ENCODE measurements at places on chromosomes 1 and 21. TPM values are rescaled to one million over a fixed set of nuclear protein-coding genes. Genes with fewer than 3 reads are reported as not detected.

GRCh38 chr1:245946905-245947304 is 560.2 kb downstream of the SMYD3 start:
- peak; percentile 40 for DNase-seq

DNA sequence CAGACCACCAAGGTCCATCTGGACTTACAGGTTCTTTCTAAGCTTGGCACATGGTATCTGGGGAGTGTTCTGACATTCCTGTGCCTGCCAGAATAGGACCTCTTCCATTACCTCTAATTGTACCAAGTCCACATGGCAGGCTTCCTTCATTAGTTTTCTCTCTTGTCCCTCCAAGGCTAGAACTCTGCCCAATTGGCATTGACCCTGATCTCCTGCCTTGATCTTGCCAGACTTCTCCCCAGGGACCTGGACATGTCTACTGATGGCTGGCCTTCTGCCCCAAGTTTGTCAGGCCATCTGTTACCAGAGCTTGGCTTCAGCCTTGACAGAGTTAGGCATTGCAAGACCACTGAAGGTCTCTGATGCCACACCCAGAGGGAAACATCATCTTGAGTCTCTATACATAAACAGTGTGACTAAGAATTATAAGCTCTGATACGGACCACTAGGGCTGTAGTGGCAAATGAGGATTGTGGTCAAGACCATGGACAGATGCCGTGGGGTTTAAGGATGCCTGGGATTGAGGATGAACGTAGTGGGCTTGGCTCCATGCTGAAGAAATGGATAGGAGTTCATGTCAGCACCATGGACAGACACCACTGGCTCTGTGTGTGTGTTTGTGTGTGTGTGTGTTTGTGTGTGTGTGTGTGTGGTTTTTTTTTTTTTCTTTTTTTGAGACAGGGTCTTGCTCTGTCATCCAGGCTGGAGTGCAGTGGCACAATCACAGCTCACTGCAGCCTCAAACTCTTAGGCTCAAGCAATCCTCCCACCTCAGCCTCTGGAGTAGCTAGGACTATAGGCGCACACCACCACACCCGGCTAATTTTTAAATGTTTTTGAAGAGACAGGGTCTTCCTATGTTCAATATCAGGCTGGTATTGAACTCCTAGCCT is 19.5 kb upstream of the PSMB2 start:
- DNase-seq: peak; percentile 92

NR1I3 gene
- not detected for total RNA-seq

DNA sequence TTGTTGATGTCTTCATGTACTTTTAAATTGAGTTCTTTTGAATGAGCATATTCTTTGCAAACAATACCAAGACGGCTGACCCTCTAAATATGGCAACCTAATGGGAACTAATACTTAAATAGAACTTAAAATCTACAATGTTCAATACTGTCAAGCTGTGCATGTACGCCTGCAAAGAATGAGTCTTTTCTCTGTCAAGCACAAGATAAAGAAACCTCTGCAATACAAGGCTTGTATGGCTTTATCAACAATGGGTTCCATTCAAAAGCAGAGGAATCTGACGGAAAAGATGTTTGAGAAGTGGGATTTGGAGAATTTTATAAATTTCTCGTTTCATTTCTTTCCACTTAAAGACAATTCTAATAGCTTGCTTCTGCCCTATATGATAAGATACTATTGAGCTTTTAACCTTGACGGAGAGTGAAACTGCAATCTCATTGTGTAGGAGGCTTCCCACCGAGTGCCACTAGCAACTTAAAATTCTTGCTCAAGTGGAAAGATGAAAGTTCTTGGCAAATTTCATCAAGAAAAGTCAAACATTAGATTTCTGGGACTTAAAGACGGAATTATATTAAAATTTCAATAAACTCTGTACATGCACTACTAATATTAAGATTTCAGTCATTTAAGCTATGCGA is 119.8 kb downstream of the RGS21 start:
- no peak for DNase-seq

DNA sequence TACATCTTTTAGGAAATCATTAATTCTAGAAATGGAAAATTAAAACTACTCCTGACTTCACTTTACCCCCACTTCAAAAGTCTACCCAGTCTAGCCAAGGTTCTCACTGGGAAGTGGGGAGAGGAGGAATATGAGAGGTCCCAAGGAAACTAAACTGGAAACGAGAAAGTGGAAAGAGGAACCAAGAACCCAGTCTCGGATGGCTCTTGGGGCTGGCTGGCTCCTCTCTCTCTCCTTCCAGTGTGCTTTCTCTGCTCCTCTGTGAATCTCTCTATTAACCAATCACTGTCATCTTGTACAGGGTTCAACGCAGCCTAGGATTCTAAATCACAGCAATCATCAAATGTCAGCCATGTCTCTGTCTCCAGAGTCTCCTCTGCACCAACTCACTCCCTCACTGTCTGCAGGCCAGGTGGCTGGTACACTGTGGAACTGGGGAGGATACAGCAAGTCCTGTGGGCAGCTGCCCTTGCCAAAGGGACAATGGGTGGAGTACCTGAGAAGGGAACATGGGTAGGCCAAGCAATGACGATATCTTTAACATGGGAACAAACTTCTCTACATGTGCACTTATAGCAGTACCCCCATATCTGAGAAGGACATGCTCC is 33.7 kb downstream of the GNB1 start:
- no peak for DNase-seq

GRCh38 chr1:106676021-106676420 is 380.5 kb upstream of the PRMT6 start:
- DNase-seq: no peak

SELP gene
- total RNA-seq: not detected

GRCh38 chr1:212437179-212437798 is 4.6 kb downstream of the NENF start:
- DNase-seq: no peak

FNDC5 gene
- total RNA-seq: 9.6 TPM

SYT2 gene
- total RNA-seq: 0.37 TPM

GRCh38 chr1:15178571-15179484 is 25.3 kb downstream of the TMEM51 start:
- DNase-seq: no peak

- DNase-seq: peak; percentile 24
Observed at GRCh38 chr1:107474877-107475612, 334.2 kb downstream of the NTNG1 start.

DNA sequence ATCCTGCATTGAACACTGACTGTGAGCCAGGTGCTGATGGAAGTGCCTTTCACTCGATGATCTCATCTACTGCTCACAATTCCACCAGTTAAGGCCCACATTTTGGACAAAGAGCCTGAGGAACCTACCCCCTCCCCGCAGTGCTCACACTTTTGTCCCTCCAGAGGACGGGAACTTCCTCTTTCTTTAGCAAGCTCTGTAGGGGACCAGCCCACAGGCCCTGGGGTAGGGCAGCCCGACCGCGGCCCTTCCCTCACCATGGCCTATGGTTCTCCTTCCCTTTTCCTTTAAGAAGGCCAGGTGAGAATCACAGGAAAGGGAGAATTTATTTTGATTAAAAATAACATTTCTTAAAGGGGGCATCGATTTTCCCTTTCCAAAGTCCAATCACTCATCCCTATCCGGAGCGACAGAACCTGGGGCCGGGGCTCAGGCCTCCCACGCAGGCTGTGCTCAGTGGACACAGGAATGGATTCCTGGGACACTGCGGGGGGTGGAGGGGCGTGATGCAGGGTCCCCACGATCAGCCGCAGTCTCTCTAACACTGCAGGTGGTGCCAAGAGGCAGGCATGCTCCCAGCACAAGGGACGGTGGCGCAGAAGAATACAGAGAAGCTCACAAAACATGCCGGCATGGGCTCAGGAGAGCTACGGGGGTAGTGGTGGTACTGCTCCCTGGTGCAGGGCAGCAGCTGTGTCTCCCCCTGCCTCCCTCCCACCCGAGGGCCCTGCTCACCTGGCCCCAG is 8.9 kb upstream of the KCNE1 start:
- no peak for DNase-seq

- no peak for DNase-seq
Observed at GRCh38 chr1:224526771-224527170, 89.3 kb upstream of the CNIH3 start.

SLC35F3 gene
- 1.5 TPM for total RNA-seq

DNA sequence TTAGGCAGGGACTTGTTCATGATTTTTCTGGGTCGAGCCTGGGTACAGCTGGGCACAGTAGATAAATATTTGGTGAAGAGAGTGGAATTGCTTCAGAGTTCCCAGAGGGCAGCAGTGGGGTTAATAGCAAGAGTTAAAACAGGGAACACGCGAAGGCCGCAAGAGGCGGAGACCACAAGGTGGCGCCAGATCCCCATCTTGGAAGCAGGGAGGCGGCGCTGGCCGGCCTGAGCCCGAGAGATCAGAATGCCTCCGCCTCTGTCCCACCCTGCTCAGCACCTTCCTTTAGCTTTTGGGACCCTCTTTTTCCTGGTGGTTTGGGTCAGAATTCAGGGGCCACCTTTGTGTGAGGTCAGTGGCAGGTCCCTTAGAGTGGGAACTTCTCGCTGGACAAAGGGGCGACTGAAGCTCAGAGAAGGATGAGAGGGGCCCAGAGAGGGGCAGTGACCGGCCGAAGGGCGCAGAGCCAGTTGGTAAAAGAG is 6.5 kb upstream of the PADI2 start:
- DNase-seq: peak; percentile 94

MTMR11 gene
- 11.3 TPM for total RNA-seq

ZBTB18 gene
- total RNA-seq: 26.8 TPM

DNA sequence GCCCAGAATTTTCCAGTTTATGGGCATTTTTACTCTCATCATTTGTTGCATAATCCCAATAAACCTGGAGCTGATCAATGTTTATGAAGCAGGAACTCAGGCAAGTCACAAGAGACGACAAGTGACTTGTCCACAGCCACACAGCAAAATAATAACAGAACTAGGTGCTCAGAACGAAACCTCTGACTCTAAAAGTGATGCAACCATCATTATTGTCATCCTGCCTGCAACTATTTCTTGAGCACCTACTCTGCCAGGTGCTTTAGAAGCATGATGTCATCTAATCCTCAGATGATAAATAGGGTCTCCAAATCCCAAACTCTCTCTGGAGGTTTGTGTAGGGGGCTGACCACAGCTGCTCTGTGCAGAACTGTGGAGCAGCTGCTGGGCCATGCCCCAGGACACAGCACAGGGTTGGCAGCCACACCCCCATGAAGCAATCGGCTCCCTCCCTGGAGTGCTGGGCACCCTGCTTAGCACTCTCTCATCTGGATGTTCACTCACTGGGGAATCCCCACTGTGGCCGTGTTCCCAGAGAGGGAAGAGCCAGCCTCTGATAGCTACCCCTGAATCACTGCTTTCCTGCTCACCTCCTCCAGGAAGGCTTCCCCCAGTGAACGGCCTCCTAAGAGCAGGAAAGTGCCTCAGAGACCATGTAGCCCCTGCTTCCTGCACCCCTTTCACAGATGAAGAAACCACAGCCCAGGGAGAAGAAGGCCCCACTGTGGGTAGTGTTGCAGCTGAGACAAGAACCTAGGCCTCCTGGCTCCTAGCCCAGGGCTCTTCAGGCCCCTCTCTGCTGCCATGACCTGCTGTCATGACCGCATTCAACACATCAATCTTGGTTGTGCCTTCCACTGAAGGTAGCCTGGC is 2.1 kb downstream of the TTC22 start:
- DNase-seq: no peak

- DNase-seq: no peak
Observed at GRCh38 chr1:24793447-24794129, 48.3 kb downstream of the CLIC4 start.

GRCh38 chr1:221520250-221520649 is 221.6 kb downstream of the DUSP10 start:
- DNase-seq: no peak

TMEM51 gene
- total RNA-seq: 5.2 TPM

HAO2 gene
- not detected for total RNA-seq

DPH5 gene
- 63.3 TPM for total RNA-seq

DNA sequence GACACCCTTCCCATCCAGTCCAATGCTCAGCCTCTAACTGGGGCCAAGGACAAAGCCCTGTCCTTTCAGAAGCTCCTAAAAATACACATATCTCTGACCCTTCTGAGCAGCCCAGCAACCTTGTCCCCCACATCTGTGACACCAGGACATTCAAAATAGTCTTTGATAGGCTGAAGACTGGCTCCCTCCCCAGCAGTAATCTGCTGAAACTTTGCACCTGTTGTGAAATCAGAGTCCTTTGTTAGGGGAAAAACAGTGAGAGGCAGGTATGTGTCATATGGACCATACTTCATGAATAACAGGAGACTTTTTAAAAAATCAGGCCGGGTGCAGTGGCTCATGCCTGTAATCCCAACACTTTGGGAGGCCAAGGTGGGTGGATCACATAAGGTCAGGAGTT is 82.4 kb upstream of the VAMP3 start:
- no peak for DNase-seq
